ENCODE measurements at places on chromosomes 7 and 10.

DNA sequence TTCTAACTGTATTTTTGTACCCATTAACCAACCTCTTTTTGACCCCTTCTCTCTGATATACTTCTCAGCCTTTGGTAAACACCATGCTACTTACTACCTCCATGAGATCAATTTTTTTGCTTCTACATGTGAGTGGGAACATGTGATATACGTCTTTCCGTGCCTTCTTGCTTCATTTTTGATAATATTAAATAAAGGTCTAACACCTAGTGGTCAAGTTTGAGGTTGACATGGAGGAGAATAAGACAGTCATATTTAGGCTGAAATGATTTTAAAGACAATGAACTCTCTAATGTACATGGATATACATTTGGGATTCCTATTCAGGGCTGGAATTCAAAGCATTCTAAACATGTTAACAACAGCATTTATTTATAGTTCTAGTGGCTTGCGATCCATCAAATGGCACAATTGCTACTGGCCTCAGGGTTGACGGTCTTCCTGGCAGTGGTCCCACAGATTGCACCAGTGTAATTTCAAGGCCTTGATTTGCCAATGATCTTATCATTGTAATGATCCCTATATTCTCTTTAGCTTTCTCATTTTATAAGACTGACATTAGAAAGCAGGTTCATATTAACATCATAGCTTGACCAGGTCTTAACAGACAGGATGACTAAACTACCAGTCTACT, 315.9 kb upstream of the ETV1 start:
- DNase-seq, result no peak

DNA sequence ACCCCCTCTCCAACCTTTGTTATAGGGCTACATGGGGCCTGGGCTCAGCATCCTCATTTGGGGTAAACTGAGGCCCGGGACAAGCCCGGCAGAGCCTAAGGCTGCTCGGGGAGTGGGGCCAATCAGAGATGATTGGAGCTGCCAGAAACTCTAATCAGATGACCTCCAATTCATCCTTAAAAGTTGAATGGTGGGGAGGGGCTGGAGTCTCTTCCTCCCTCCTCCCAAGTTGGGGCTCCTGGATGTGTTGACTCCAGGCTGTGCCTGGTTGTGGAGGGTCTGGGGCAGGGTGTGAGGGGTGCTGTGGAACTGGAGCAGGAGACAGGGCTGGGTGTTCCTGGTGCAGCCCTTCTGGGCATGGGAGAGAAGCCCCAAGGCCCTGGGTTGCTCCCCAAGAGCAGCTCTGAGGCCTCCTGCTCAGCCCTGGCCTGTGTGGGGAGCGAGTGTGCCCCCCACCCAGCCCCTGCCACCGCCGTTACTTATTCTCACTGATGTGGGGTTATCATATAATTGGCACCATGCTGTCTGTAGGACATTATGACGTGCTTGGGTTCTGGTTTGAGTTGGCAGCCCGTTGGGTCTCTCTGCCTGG, 2.2 kb downstream of the BHLHA15 start:
- DNase-seq, result no peak

- DNase-seq, result no peak
Measured at GRCh38 chr7:50735333-50735732, 47.4 kb downstream of the GRB10 start.

GRCh38 chr10:29546773-29547313, 87.9 kb downstream of the SVIL start:
- DNase-seq, result no peak

- DNase-seq, result no peak
Measured at GRCh38 chr10:110192552-110192951, 14.9 kb upstream of the MXI1 start.

DNA sequence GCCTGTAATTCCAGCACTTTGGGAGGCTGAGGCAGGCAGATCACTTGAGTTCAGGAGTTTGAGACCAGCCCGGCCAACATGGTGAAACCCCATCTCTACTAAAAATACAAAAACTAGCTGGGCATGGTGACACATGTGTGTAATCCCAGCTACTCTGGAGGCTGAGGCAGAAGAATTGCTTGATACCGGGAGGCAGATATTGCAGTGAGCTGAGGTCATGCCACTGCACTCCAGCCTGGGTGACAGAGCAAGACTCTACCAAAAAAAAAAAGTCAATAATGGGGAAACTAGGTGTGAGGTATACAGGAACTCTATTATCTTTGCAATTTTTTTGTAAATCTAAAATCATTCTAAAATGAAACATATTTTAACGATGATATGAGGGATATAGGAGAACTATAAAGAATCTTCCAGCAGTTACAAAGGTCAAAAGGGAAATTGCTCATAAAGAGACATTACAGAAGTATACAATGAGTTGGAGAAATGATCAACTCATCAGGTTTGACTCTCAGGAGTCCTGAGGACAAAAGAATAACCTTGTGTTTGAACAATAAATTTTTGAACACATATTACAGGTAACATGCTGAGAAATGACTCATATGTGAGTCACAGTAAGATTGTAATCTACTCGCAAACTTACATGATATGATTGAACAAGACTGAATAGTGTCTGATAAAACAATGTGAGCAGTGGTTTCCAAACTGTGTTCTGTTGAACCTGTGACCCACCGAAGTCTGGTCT, 272.6 kb downstream of the FGFR2 start:
- no peak for DNase-seq

DNA sequence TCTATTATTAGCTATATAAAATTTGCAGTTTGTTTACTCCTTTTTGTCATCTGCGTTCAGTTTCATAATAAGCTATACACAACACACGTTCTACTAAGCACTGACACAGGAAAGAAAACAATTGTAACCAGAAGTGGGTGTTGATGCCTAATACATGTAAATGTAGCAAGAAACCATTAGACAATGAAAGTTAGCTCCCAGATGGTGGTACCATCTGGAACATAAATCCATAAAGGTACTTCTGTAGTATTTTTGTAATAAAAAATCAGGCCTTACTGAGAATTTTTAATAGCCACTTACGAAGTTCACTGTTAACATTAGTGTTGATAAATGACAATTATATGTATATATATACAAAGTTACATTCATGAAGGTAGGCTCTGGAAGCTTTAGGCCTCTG, 194.7 kb downstream of the KCND2 start:
- no peak for DNase-seq

DNA sequence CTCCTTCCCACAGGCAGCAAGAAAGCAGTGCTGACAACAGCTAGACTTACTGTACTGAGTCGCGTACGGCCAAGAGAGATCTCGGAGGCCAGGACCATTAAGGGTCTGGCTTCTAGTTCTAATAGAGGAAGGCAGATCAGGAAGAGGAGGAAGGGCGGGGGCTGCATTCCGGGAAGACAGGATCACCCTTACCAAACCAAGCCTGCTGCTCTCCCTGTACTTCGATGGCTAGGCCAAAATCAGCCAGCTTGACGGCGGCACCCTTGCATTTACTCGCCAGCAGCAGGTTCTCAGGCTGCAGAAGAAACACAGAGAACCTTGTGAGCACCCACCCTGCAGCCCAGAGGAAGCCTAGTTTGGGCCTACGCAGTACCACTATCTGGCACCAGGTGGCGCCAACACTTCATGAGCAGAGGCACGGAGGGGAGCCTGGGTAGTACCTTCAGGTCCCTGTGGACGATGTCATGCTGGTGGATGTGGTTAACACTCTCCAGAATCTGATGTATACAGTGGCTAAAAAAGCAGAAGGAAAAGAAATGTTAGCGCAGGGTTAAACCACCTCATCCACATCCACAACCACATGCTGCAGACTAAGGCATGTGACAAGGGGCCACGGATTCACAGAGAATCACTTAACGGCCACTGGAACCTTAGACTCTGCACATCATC, 25.4 kb downstream of the CAMK2G start:
- DNase-seq, result peak; percentile 92

GRCh38 chr10:113337142-113337541, 215.7 kb upstream of the HABP2 start:
- no peak for DNase-seq

DNA sequence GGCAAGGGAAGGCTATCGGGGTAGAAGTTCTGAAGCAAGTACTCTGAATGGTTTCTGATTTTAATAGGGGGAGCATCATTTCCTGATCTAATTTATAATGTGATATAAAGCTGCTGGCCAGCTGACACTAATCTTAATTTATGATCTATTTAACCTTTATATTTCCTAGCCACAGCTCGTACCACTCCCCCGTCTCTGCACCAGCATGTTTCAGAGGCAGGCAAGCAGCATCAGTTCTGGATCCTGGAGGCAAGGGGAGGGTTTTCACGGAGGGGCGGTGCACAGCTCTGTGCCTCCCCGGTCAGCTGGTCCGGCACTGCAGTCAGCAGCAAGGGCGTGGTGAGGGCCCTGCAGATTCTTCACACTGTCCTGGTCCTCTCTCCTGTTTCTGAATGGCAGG, 30.0 kb downstream of the MGMT start:
- no peak for DNase-seq

GRCh38 chr10:17409170-17409733, 45.1 kb downstream of the ST8SIA6 start:
- DNase-seq, result no peak

GRCh38 chr7:136652635-136653370, 215.6 kb upstream of the CHRM2 start:
- DNase-seq, result no peak

GRCh38 chr7:100604976-100605911, 3.1 kb downstream of the PCOLCE start:
- peak; percentile 39 for DNase-seq

All from stimulated activated CD4-positive, alpha-beta T cell treated with anti-CD3 and anti-CD28 coated beads, Interleukin-12 subunit alpha, Interleukin-12 subunit beta, amount 100 ng/mL, for 4 hours (primary cell).